ENCODE measurements at places on chromosomes 1 and 21. TPM values are rescaled to one million over a fixed set of nuclear protein-coding genes. Genes with fewer than 3 reads are reported as not detected.

DNA sequence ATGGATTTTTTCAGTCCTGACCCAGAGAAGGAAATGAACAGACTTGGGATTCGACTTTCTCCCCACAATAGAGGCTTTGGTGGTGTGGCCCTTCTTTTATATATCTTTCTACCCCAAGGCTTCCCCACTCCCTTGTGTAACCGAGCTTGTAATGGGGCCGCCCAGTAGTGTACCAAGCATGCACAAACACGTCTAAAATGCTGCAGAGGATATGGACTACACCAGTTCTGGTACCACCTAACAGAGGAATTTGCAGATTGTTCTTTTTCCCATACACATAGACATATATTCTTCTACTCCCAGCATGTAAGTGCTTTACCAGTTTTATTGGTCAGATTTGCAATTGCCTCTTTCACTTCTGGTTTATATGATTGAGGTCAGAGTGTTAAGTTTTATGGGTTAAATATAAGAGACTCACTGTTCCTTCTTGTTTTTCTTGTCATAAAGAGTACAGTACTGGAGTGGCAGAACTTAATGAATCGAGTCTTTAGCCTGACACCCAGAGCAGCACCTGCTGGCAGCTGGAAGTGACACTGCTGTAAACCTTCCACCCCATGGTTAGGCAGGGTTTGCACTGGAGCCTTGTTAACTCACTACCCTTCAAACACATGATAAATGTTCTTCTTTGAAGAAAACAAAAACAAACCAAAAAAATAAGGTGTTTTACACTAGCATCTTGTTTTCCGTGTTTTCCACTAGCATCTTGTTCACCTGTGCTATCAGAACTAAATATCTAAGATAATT lies 198.6 kb downstream of the PTPRC start:
- DNase-seq: peak; percentile 42

GRCh38 chr1:201251411-201251810 lies 31.9 kb upstream of the PKP1 start:
- DNase-seq: no peak

DNA sequence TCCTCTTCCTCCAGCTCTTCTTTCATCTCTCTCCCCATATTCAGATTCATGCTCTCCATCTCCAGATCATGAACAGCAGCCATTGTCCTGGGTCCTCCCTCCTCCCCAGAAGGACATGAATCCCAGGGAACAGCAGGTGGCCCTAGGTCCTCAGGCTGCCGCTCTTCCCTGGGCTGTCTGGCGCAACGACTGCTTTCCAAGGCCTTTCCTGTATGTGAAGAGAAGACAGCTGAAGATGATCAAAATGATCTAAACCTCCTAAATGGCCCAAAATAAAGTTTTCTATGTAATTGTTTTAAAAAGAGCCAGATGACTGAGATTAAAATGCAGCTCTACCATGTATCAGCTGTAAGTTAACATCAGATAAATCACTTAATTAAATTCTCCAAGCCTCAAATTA lies 22.5 kb downstream of the RHBDL2 start:
- DNase-seq: no peak

DNA sequence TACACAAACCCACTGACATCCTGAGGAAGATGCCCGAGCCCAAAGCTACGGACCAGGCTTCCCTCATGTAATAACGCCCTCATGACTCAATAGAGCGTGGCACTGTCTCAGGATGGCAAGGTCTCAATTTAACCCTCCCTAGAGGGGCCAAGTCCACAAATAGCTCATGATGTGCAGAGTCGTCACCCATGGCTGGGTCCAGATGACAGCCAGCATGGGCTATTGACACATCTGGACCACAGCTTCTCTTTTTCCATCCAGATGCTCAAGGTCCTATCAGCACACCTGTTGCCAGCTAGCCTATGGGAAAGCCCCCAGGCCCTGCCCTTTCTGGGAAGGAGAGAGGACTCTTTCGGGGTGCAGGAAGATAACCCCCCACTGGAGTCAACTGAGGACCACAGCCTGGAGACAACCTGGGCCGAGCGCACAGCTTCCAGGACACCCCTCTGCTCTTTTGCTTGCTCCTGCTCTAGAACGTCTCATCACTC lies 2.8 kb downstream of the LAPTM5 start:
- no peak for DNase-seq

GRCh38 chr1:200896531-200897196 lies 2.0 kb downstream of the INAVA start:
- DNase-seq: no peak

GRCh38 chr1:31931593-31932225 lies 6.5 kb downstream of the PTP4A2 start:
- DNase-seq: no peak

The TADA1 gene
- 21.6 TPM for total RNA-seq

GRCh38 chr21:44801468-44802395 lies at the start of gene UBE2G2:
Gene UBE2G2, minus strand, starts transcription at chr21:44801820. Its CDS starts 72 bp downstream, at chr21:44801748.
- no peak for DNase-seq

DNA sequence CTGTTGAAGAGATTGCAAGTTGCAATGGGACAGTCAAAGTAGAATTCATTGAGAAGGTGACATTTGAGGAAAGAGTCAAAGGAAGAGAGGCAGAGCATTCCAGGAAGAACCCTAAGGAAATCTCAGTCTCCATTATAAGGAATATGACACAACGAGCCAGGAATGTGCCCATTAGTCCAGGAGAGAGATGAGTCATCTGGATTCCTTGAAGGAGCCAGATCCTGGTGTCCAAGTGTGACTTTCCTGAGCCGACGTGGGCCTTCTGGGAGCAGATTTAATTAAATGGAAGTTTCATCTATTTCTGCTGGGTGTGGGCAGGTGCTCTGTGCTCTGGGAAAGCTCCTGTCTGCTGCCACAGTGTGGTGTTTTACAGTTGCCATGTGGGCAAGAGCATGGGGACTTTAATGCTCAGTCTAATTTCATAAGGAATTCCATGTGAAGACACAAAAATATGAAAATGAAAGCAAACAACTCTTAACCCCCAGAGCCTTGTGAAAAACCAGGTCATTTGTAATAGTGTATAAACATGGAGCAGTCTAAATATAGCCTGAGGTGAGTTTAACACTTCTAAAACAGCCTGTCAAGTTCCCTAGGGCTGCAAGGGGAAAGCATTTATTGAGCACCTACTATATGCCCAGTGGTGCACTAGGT lies 111.4 kb upstream of the ARTN start:
- DNase-seq: no peak

DNA sequence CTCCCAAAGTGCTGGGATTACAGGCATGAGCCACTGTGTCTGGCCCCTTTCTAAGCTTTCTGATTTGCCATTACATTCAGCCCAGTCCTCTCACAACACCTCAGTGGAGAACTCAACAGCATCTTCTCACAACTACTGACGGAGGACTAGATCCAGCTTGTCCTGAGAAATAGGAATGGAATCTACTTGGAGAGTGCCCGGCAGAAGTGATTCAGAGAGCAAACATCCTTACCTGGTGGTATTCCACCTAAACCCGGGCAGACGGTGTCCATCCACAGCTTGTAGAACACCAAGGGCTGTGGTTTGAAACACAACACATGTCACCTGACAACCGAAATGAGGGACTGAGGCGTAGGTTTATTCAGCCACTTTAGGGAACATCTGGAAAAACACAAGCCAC lies 28.8 kb upstream of the CCSAP start:
- DNase-seq: no peak

DNA sequence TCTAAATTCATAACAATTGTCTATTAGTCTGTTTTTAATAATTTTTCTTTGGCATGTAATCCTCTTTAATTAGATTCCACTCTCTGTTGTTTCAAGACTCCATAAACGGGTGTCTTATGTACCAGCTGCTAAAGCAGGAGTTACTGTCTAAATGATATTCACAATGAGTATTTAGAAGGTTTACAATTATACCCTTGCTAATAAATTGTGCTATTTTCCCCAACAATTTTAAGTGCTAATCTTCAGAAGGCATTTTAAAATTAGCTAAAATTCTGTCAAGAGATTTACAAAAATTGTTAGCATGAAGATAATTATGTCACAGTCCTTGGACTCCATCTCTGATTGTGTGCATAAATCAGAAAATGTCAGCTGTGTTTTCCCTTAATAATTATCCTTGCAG lies 83.7 kb downstream of the DPYD start:
- no peak for DNase-seq

DNA sequence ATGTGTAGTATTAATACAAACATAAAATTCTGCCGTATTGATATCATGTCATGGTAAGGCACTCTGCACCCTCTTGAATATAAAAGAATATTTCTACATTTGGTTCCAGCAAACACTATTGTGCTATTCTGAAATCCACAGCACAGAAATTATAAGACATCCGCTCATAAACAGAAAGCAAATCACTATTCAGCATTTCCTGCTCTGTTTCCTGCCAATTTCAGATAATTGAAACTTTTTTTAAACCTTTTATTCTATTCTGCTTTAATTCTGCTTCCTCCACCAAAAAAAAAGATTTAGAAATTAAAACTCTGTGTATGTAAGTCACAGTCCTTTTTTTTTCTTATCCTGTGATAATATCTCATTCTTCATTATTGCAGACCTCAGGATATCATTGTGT lies 39.6 kb upstream of the PLEKHO1 start:
- DNase-seq: no peak

- no peak for DNase-seq
Observed at GRCh38 chr21:17422931-17423330, 89.9 kb upstream of the CXADR start.

- DNase-seq: no peak
Observed at GRCh38 chr1:103761896-103762295, 12.2 kb downstream of the AMY1C start.

The LDLRAD1 gene
- not detected for total RNA-seq

The LRRC53 gene
- not detected for total RNA-seq

The C1orf226 gene
- total RNA-seq: 1.4 TPM

DNA sequence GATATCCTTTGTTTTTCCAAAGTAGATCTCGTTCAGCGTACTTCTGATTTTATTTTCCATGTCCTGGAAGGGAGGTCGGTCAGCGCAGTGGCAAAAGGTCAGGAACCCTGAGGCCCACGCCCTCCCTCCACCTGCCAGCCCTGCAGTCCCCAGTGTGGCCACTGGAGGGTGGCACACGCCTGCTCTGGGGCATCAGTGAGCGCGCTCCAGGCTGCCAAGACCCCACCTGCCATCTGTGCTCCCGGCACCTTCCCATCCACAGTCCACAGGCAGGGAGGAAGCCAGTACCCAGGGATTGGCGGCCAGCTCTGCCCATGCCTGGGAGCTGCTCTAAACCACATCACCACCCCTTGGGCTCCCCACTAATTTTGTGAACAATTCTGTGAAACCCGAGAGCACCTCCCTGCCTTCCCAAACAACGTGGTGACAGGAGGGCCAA lies 32.3 kb downstream of the SLC66A1 start:
- no peak for DNase-seq

DNA sequence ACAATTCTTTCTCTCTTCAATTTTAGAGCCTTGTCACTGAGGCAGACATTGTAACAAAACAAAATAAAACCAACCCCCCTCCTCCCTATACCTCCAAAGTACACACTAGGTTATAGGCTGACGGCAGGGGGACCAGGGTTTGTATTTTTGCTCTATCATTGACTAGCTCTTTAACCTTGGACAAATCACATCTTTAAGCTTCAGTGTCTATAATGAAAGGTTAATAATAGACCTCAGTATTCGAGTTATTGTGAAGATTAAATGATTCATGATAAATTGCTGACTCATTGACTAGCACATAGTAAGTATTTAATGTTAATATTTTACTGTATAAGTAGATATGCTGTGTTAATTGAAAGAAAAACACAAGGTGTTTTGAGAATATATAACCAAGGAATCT lies 1267.6 kb upstream of the ADGRL2 start:
- DNase-seq: no peak

The TNFRSF4 gene
- 0.48 TPM for total RNA-seq

DNA sequence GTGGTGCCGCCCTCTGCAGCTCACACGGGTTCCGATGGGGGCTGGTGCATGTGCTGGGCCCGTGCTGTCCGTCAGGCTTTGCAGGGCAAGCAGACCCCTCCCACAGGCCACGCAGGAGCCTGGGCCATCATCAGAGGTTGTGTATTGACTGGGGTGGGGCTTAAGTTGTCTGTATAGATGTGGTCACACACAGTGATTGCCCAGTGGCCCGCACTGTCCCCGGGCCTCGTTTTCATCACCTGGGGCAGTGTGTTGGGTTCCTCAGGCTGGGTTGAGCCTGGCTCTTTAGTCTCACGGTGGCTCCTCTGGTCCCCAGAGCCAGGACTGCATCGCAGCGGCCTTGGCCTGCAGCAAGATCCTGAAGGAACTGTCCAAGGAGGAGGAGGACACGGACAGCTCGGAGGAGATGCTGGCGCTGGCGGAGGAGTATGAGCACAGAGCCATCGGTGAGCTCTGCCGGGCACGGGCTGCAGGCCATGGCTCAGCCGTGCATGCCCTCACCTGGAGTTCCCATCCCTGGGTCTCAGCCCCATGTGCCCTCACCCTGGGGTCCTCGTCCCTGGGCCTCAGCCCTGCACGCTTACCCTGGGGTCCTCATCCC lies 44.1 kb downstream of the TRPM2 start:
- no peak for DNase-seq

The CA14 gene
- total RNA-seq: 0.37 TPM

The CYYR1 gene
- total RNA-seq: 11.4 TPM

- DNase-seq: no peak
Observed at GRCh38 chr1:230143534-230143933, 76.5 kb downstream of the GALNT2 start.

DNA sequence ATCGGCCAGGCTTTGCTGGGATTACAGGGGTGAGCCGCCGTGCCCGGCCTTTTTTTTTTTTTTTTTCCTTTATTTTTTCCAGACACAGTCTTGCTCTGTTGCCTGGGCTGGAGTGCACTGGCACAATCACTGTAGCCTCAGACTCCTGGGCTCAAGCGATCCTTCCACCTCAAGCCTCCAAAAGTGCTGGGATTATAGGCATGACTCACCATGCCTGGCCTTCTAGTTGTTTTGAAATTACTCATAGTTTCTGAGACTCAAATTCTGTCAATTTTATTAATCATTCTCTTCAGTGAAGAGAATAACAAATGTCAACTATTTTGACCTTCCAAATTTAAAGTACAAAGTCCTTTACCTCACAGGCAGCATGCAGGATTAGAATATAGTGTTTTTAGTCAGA lies 374.5 kb downstream of the PLA2G4A start:
- no peak for DNase-seq

DNA sequence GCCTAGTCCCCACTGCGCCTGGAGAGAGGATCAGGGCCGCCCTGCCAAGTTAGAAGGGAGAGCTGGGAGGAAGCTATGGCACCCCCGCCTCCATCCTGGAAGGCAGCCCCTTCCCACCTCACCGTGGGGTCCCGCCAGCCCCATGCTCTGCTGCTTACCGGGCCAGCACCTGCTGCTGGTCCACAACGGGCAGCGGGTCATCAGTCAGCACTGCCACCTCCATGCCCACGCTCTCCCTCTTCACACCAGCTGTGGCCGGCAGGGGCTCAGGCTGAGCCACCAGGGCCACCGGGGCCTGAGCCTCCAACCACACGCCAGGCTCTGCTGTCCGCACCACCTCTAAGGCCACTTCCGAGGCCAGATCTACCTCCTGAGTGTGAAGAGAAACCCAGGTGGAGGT lies 23.5 kb upstream of the DDOST start:
- DNase-seq: no peak

DNA sequence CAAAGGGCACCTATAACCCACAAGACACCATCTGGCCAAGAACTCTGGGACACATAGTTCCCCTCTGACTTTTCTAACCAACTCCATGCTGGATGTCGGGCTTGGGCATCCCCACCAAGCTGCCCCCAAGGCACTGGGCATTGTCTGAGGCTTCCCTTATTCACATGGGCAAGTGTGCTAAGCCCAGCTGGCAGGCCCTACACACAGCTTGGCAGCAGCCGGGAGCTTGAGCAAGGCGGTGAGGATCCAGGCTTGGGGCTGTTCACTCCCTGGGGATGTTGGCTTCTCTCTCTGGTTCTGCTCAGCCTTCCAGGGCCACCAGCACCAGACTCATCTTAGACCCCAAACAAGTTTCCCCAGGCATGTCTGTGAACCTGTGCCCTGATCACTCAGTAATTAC lies 138.3 kb upstream of the KAZN start:
- no peak for DNase-seq

Data from urinary bladder (tissue), 4 donors.